ENCODE measurements at places on chromosomes 16 and 17.

GRCh38 chr16:66189951-66190350 is 176.5 kb upstream of the CDH5 start:
- DNase-seq = no peak

GRCh38 chr17:6255322-6255721 is 179.6 kb downstream of the AIPL1 start:
- DNase-seq = no peak

DNA sequence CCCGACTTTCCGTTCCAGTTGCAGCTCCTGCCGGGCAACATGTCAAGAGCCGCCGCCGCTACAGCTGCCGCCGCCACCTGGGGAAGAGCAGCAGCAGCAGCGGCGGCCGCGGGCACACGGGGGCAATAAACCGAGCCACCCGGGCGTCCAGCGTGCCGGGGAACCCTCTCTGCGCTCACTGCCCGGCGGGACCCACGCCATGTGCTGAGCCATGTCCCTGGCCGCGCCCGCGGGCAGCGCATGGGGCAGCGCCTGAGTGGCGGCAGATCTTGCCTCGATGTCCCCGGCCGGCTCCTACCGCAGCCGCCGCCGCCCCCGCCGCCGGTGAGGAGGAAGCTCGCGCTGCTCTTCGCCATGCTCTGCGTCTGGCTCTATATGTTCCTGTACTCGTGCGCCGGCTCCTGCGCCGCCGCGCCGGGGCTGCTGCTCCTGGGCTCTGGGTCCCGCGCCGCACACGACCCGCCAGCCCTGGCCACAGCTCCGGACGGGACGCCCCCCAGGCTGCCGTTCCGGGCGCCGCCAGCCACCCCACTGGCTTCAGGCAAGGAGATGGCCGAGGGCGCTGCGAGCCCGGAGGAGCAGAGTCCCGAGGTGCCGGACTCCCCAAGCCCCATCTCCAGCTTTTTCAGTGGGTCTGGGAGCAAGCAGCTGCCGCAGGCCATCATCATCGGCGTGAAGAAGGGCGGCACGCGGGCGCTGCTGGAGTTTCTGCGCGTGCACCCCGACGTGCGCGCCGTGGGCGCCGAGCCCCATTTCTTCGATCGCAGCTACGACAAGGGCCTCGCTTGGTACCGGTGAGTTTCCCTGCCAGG is 604 bp downstream of the HS3ST3B1 start:
- no peak for DNase-seq

GRCh38 chr17:83185023-83186002 is 105.9 kb downstream of the METRNL start:
- no peak for DNase-seq

DNA sequence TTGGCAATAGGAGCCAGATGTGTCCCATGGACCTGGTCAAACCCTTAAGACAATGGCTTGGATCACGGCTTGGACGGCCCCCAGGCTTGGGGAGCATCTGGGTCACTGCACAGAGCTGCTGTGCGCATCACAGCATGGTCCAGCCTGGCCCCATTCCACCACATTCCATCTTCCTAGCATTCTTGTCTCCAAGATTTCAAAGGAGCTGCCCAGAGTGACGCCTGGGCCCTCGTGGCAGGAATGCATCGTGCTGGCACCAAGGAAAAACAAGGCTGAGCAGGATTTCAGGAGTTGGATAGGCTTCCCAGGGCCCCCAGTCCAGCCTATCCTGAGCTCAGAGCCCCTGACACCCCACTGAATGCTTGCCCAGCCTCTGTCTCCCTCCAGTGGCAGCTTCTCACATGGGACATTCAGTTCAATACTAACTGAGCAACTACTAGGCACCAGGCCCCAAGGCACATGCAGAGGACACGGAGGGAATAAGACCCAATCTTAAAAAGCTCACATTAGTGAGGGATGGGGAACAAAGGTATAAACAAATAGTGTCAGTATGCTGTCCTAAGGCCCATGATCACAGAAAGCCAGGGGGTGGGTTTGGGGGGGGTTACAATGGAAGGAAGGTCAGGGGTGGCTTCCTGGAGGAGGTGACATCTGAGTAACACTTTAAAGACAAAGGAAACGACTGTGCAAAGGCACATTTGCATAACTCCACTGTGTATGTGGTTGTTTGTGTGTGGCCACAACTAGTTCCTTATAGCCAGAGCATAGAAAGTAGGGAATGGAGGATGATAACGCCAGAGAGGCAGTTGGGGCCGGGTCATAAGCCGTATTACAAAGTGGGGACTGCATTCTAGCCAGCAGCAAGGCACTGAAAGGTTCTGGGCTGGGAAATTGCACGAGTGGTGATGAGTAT is 34.1 kb downstream of the TK2 start:
- no peak for DNase-seq

DNA sequence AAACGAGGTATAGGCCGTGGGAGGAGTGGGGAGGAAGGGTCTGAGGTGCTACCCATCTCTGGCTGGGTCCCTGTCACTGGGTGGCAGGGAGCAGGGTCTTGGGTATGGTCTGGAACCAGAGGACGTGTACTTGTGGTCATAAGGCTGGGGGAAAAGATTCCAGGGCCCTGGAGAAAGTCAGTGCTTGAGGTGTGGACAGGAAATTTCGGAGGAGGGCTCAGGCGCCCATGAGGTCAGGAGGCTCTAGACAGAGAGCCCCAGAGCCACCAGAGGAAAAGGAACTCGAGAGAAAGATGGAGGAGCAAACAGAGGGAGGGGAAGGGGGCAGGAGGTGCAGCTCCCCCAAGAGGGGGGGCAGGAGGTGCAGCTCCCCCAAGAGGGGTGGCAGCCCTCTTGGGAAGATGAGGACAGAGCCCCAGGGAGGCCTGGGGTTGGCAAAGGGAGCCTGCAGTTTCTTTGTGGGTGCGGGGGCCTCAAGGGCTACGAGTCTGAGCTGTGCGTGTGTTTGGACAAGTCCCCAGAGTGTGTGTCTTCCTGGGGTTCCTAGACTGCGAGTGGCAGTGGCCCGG is 683 bp upstream of the SLC7A6 start:
- DNase-seq = no peak

DNA sequence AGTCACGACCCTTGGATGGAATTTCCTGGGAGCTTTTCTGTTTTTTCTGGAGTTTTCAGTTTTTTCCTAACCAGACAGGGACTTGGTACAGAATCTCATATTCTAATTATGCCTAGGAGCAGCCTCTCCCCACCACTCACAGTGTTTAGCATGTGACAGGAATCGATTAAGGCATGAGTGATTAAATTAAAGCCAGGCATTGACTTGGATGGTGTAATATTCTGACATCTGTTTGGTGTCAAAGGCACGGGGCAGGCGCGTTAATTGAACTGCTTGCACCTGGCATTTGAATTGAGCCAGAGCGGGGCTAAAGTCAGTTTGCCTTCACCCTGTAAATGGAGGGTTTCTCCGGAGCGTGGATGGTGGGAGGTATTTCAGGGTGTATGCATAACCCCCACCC is 11.9 kb downstream of the MAPT start:
- DNase-seq = no peak

DNA sequence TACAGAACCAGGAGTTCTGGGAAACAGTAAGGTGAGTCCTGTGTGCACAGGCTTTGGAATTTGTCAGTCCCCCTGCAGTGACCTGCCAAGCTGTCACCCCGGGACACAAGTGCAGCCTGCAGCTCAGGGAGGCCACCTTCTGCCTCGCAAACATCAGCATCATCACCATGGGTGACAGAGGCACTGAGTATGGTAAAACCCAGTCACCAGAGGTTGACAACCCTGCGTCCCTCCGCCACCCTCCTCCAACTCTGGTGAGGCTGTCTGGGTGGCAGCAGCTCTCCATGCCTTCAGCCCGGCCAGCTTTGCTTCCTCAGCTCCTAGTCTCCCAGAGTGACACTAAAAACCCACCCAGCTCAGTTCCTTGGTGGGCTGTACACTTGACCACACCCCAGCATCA is 221.0 kb downstream of the CPPED1 start:
- DNase-seq = no peak

DNA sequence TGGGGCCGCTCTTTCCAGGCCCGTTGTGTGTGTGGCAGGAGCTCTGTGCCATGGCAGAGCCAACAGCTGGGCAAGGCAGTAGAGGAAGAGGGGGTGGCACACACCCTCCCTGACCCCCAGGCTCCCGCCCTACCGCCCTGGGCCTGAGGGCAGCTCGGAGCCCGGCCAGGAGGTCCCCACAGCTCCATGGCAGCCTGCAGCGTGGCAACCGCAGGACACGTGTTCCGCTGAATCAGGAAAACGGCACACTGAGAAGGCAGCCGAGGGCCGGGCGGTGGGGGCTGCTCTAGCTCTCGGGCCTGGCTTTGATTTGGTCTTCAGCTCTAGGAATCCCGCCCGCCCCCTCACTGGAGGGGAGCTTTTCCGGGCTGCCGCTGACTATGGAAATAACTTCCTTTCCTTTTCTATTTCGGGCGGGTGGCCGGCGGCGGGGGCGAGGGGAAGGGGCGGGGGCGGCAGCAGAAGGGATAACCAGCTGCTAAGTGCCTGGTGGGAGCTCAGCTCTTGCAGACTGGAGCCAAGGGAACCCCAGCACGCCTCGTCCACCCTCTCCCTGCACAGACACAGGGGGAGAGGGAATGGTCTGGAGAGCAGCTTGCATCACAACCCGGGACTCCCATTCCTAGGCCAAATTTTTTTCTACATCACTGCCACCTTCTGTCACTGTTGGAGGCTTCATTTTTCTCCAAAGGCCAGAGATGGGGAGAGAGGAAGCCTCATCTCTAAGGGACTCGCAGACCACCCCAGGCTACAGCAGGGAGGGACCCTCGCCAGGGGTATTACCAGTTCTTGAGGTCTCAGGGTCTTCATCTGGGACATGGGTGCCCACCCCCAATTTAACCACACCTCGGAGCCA is 24.8 kb upstream of the MRPS23 start:
- no peak for DNase-seq

Measured in cortex of kidney (tissue), 1 donor.